ENCODE measurements at places on chromosomes 6 and 20. TPM values are rescaled to one million over a fixed set of nuclear protein-coding genes. Genes with fewer than 3 reads are reported as not detected.

DNA sequence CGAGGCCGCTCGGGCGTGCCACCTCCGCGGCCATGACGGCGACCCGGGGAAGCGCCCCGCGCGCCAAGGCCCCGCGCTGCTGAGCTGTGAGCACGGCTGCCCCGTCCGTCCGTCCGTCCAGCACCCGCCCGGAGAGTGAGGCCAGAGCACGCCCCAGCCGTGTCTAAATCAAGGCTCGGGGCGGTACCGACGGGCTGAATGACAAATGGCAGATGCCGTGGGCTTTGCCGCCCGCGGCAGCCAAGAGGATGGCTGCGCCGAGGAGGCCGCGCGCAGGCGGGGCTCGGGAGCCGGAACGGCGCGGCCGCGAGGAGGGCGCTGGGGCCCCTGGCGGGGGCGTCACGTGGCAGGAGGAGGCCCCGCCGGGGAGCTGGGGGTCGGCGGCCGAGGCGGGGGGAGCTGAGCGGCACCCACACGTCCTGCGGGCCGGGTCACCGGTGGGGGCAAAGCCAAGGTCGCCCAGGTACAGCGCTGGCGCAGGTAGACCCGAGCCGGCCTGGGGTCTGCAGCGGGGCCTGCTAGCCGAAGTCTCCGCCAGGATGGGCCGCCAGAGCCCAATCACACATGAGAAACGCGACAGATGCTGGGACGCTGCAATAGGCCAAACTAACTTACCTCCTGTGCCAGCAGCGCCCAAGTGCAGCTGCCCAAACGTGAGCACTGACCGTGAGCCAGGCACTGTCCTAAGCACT lies at the start of gene PLAGL1:
PLAGL1 (minus strand) TSS at position 140 of the 692 bp plus-strand sequence. CDS start 60,123 bp downstream, outside the sequence.
- DNase-seq = peak; percentile 85

GRCh38 chr6:77456531-77457248 lies 6.6 kb downstream of the HTR1B start:
- DNase-seq = no peak

- no peak for DNase-seq
Measured at GRCh38 chr6:107823047-107823557, 1.0 kb downstream of the SCML4 start.

- DNase-seq = no peak
Measured at GRCh38 chr6:25053875-25054371, 118.2 kb upstream of the RIPOR2 start.

- DNase-seq = no peak
Measured at GRCh38 chr6:20687494-20687893, 153.2 kb downstream of the CDKAL1 start.

DNA sequence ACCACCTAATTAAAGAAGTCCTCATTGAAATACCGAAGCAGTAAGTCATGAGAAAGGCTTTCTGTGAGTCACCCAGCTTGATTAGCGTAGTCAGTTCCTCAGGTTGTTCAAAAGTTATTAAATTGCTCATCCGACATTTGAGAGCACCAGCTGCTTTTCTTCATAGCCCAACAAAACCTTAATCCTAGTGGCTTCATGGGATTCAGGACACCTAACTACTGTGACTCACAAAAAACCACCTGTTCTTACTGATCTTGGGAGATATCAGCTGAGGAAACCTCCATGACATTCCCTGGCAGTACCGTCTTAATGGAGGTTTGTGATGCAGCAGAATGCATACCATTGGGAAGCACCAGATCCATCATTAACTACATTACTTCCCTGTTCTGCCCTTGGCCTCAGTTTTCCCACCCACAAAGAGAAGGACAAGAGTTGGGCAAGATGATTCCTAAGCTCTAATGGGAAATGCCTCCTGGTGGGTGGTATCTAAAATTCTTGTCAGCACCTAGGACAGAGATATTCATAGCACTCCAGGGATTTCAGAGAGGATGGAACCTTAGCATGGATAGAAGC lies 103.8 kb downstream of the KHDC1L start:
- DNase-seq = no peak

DNA sequence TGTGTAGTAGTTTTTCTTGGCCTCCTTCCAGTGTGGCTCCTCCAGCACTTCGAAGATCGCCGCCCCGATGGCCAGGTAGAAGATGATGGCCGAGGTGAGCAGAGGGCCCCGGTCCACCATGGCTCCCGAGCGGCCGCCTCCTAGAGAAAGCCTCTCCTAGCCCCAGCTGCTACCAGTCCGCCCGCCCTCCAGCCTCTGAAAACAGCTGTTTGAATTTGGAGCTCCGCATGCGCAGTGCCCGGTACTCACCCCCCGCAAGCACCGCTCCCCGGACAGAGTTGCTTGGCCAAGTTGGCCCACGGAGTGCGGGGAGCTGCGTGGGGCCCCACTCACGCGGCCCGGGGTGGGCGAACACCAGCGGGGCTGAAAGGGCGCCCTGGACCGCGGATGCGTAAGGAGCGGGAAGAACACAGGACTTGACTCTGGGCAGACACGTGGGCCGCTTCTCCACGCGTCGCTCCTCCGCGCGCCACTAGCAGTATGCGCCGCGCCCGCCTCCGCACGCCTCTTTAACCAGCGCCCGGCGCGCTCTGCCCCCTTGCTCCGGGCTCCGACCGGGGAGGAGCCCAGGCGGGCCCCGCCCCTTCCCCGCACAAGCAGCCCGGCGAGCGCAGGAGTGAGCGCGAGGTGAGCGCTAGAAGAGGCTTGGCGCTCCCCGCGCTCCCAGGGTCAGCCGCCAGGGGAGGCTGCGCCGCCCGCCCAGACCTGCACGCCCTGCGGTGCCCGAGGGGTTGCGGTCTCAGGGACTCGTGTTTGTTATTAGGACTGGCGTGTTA lies at the start of gene KCNK5:
KCNK5 (minus strand) TSS at position 484 of the 776 bp plus-strand sequence; CDS start at position 120, 364 bp downstream.
- DNase-seq = no peak

Gene SALL4
- total RNA-seq = 1.8 TPM

DNA sequence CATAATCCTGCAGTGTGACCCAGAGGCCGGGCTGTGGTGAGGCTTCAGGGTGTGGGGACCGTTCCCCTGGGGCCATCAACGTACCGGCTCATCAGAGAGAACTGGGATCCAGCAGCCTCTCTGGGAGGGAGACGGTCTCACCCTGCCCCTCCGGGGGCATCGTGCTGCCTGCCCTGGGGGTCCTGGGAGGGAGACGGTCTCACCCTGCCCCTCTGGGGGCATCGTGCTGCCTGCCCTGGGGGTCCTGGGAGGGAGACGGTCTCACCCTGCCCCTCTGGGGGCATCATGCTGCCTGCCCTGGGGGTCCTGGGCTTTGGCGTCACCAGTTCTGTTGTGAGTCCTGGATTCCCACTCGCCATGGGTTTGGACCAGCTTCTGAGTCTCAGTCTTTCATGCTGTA lies 17.1 kb downstream of the SMOC2 start:
- DNase-seq = no peak

GRCh38 chr6:149451376-149452036 lies 33.3 kb downstream of the ZC3H12D start:
- DNase-seq = no peak

DNA sequence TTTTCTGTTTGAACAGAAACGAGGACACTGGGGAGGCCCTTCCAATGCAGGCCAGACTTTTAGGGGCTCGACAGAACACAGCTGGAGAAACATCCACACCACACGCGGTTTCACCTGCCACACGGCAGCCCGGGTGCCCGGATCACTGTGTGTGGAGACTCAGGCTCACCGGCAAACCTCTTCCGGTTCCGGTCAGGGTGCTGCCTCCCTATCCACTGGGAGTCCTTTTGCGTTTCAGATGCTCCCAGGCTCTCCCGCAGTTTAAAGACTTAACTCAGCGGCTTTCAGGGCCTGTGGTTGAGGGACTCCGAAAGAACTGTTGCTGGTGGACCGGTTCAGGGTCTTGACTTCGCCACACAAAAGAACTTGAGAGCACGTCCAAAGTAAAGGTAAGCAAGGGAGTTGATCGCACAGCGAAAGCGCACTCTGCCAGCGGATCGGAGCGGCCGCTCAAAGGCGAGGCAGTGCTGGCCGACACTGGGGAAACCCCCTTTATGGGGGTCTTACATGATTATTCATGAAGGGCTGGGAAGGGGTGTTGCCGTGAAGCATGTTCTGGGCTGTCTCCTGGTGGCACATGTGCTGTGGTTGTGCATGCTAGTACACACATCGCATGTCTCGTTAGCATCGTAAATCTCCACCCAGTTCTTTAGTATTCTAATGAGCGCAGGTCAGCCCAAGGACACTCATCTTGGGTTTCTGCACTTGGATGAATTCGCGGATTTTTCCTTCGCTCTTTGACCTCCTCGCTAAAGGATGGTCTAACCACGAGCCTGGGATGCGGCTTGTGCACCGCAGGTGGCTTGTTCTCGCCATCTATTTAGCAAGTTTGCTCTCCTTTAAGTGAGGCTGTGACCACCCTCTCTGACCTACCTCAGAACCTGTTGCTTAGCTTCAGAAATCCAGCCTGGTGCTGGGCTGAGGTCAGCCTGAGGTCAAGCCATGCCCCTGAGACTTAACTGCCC lies 180.3 kb downstream of the CDH26 start:
- peak; percentile 81 for DNase-seq

DNA sequence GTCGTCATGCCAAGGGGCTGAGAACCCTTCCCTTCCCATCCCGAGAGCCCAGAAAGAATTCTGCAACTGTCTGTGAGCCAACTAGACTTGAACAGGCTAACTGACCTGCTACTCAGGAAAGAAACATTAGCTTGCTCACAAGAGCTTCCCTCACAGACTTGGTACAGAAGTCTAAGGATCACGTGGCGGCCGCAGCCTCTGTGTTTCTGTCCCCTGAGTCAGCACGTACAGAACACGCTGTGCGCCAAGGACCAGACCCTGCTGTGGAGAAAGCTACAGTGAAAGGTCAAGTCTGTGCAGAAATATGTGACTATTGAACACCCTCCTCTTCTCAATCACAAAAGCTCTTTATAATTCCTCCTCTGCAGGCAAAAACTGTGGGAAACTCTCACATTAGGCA lies 151.3 kb upstream of the QKI start:
- DNase-seq = no peak

Gene ABRACL
- 23.0 TPM for total RNA-seq

Gene SLC23A2
- total RNA-seq = 22.2 TPM

- DNase-seq = no peak
Measured at GRCh38 chr20:11544029-11544678, 373.5 kb upstream of the BTBD3 start.

GRCh38 chr6:37615564-37616340 lies 81.9 kb downstream of the MDGA1 start:
- no peak for DNase-seq

Gene DEFB132
- not detected for total RNA-seq

GRCh38 chr6:68533339-68533795 lies 101.7 kb upstream of the ADGRB3 start:
- DNase-seq = no peak

GRCh38 chr6:134902074-134902861 lies 47.6 kb downstream of the ALDH8A1 start:
- DNase-seq = no peak

DNA sequence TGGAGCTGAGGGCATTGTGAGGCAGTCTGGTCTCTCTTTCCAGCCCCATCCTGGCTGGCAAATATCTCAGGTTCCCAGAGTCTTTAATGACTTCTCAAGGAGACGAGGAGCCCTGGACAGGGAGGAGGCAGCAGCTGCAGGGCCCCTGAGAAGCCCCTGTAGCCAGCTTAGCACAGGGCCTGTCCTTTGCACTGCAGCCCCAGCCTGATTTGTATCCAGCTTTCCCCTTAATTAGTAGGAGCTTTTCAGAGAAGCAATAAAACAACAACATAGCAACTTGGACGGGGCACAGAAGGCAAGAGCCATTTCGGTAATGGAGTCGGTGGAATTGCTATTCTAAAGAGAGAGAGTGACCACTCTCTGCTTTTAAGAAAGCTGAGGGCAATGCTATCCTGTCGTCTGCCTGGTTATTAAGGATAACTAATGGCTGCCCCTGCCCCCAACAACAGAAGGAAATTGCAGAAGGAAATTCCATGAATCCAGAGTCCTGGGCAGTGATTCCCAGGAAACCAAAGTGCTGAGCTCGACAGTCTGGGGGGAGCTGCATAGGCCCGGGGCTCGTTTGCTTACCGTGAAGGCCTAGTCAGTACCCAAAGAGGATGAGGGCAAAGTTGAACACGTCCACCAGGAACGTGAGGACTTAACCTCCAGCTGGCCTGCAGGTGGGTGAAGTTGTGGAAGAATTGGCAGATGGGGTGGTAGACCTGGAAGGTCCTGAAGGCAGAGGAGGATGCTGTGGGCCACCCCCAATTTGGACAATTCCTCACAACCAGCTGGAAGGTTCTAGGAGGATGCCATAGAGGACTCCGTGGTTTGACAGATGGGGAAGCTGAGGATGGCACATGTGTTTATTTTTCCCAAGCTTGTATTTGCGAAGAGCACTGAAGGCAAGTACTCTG lies 50.3 kb downstream of the NPEPL1 start:
- peak; percentile 49 for DNase-seq

Gene ARMH2
- total RNA-seq = not detected

Gene CCR6
- not detected for total RNA-seq

GRCh38 chr20:49979030-49979832 lies 3.5 kb upstream of the SNAI1 start:
- no peak for DNase-seq

DNA sequence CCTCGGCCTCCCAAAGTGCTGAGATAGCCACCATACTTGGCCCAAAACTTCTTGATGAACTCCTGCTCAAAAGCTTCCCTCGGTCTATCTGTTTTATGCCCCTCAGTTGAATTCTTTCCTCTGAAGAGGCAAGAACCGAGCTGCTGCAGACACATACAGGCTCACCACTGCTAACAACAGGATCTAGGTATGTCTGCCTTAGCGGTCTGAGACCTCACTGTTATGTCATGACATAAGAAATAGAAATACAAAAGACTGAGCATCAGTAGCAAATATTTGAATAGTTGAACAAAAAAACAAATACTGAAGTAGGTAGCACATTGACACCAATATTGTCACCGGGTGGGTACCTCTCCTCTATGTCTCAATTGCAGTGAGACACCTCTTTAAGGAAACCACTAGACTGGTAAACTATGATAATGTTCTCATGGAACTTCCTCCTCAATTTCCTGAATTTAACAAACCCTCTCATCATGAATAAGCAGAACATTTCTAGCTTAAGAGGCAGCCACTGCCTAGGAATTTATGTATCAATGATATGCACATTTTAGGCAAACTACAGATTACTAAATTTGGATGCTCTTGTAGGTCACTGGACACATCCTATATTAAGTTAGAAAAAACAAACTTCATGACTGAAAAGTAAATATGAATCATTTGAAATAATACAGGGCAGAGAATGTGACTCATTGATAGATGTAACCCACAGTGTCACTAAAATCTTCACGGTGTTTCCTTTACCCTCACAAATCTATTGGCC lies 9.4 kb upstream of the STXBP5 start:
- no peak for DNase-seq

DNA sequence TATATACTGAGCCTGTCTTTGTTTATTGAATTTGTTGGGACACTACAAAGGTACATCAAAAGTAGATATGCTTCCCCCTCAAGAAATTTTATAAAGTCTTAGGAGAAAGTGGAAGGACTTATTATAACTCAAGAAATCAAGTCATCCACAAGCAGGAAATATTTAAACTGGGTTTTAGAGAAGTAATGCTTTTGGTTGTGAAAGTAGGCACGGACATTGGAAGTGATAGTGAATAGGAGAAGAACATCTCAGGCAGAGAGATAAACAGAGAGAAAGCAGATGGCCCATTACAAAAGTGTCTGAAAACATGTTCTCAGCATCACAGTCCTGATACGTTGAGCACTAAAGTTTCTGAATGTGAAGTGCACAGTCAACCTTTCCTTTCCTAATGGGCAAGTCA lies 415.6 kb upstream of the RNF217 start:
- DNase-seq = no peak

Gene SMOC2
- 11.6 TPM for total RNA-seq

Gene DAAM2
- total RNA-seq = 87.2 TPM

GRCh38 chr20:53805895-53806384 lies 212.3 kb upstream of the ZNF217 start:
- DNase-seq = peak; percentile 89

Data from osteocyte (in vitro differentiated cells).